H9 (cell line): ENCODE measurements at places on chromosomes 5 and 9.

DNA sequence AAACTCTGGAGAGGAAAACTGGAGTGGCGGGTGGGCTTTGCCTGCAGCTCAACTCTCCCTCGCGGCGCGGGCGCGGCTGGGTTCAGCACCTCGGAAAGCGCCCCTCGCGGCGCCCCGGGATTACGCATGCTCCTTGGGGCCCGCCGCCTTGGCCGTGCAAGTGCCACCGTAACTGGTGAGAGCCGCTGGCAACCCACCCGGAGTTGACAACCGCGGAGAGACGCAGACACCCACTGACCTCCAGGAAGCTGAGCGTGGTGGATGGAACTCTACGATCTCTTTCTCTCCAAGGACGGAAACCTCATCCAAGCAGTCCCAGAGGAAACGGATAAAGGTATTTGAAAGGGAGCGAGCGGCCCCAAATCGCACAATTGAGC lies 194 bp upstream of the RXFP3 start:
- peak; percentile 82 for DNase-seq
- peaks cover 11% of the 10 kb centered on the region; the same call in 1 of the 2 replicates for H3K27me3 ChIP-seq
- no peaks in the 10 kb centered on the region for H3K4me1 ChIP-seq
- no peaks in the 10 kb centered on the region for H3K36me3 ChIP-seq
- H3K4me3 ChIP-seq = peak overlapping the region; percentile 87
- no peak overlapping the region for H3K27ac ChIP-seq

DNA sequence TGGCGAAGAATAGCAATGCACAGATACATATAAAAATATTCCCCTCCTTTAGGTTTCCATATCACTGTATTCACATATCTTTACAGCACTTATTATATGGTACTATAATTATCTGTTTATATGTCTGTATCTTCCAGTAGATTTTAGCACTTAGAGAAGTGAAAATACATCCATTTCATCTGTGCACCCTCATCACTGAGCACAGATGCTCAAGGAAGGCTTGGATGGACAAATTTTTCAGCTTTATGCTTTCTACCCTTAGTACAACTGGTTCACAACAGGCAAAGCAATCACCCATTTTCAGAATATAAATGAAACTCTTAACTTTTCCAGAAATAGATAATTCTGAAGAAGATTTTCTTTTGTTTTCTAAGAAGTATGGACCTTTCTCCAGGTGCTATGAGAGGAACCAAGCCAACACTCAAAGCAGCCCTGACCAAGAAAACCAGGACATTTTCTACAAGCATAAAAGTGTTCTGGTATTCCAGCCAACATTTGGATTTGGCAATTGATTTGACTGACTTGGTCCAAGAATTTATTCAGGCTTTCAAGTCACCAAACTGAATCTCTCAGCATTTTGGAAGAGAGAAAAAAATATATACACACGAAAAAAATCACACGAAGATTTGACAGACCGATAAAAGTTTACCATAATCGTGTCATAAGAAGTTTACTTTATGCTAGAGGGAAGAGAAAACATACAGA lies 170.2 kb upstream of the CD180 start:
- H3K4me1 ChIP-seq = no peaks in the 10 kb centered on the region
- no peaks in the 10 kb centered on the region for H3K27me3 ChIP-seq
- H3K36me3 ChIP-seq = no peaks in the 10 kb centered on the region
- H3K27ac ChIP-seq = no peak overlapping the region
- DNase-seq = no peak
- no peak overlapping the region for H3K4me3 ChIP-seq

GRCh38 chr9:21070171-21070571 lies 7.6 kb downstream of the IFNB1 start:
- H3K27ac ChIP-seq = no peak overlapping the region
- H3K27me3 ChIP-seq = no peaks in the 10 kb centered on the region
- no peaks in the 10 kb centered on the region; the same call in 1 of the 2 replicates for H3K4me1 ChIP-seq
- H3K36me3 ChIP-seq = no peaks in the 10 kb centered on the region
- peak; percentile 41 for DNase-seq

DNA sequence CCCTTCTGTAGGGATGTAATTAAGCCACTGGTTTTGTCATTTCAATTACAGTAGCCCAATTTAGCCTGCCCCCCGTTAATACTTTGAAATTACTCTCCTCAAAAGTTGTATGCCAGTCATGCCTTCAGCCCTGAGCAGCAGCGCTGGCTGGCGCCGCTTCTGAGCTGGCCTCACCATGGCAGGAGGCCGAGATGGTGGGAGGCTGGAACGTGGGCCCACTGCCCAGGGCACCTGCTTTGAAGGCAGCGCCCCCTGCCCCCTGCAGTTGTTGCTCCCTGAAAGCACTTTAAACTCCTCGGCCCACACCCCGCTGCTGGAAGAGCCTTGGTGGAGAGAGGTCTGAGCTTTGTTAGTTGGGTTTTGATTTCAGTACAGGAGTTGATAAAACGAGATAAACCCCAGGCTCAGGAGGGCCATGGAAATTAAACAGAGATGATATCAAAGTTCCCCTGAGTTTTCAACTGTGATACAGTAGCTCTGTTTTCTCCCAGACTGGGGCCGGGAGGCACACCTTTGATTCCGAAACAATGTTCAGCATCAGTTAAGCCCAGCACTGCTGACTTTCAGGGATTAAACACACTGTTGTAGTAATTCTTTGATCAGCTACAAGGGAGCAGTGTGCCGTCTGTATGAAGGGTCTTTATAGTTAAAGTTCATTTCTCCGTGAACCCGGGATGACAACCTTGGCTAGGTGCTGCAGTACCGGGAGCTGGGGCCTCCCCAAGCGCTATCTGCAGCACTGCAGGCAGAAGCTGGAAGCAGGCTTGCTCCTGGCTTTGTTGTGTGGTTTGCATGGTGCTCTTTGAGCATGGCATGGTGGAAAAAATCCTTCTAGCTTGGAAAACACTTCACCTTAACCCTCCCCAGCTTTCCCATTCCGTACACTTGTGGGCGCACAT lies 9.5 kb downstream of the MVB12B start:
- no peaks in the 10 kb centered on the region for H3K27me3 ChIP-seq
- H3K4me1 ChIP-seq = peaks cover 4% of the 10 kb centered on the region
- DNase-seq = no peak

- peaks cover 2% of the 10 kb centered on the region; the same call in 1 of the 2 replicates for H3K4me1 ChIP-seq
- 0 out of 2 replicates have a peak, but pooled peaks cover 7% of the 10 kb centered on the region for H3K36me3 ChIP-seq
- no peak overlapping the region for H3K27ac ChIP-seq
- no peaks in the 10 kb centered on the region for H3K27me3 ChIP-seq
These were observed 64.7 kb downstream of the GABBR2 start for GRCh38 chr9:98644011-98644410.

GRCh38 chr5:131810510-131811249 lies 13.9 kb upstream of the FNIP1 start:
- H3K36me3 ChIP-seq = no peaks in the 10 kb centered on the region
- DNase-seq = no peak
- no peaks in the 10 kb centered on the region for H3K27me3 ChIP-seq
- no peak overlapping the region for H3K4me3 ChIP-seq

DNA sequence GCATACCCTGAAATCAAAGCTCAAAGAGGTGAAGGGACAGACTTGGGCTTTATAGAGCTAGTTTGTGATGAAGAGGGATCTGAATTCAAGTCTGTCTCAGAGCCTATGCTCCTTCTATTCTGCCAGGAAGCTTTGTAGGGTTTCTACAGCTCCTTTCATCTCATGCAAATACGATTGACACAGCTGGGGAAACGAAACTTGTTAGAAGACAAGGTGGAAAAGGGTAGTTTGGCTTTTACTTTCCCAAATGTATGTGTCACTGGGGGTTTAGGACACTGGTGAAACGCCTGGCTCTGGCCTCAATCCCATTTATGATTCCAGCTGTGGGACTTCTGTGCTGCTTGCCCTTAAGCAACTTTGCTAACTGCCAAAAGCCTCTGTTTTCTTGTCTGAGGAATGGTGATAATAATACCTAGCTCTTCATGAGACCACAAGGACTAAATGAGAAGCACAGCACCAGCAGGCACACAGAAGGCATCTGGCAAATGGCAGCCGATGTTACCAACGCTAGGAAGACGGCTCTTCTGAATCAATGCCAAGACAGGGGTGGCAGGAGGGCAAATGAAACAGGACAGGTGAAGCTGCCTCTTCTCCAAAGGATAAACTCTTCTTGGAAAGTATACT lies 70.3 kb upstream of the EQTN start:
- DNase-seq = no peak
- peaks cover 29% of the 10 kb centered on the region for H3K4me1 ChIP-seq
- no peaks in the 10 kb centered on the region for H3K27me3 ChIP-seq
- H3K4me3 ChIP-seq = no peak overlapping the region

GRCh38 chr5:125970631-125971307 lies 452.4 kb upstream of the GRAMD2B start:
- no peaks in the 10 kb centered on the region for H3K36me3 ChIP-seq
- H3K27ac ChIP-seq = no peak overlapping the region
- H3K4me3 ChIP-seq = no peak overlapping the region

DNA sequence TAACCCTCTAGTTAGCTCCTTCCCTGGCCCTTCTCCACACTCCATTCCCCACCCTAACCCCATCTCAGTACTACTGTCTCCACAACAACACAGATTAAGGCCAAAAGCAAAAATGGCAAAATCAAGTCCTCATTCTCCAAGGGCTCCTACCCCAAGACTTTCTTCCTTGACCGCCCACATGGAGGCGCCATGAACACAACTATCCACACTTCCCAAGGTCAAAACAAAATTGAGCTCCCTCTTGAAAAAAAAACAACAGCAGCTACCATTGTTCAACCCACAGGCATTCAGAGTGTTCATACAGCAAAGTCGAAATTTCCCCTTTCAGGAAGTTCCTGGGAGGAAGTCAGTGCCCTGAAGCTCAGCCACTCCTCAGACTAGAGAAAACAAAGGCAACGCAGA lies 54.4 kb downstream of the GNAQ start:
- no peaks in the 10 kb centered on the region for H3K27me3 ChIP-seq
- H3K4me3 ChIP-seq = no peak overlapping the region
- H3K36me3 ChIP-seq = no peaks in the 10 kb centered on the region
- H3K4me1 ChIP-seq = peaks cover 8% of the 10 kb centered on the region; the same call in 1 of the 2 replicates
- H3K27ac ChIP-seq = no peak overlapping the region

DNA sequence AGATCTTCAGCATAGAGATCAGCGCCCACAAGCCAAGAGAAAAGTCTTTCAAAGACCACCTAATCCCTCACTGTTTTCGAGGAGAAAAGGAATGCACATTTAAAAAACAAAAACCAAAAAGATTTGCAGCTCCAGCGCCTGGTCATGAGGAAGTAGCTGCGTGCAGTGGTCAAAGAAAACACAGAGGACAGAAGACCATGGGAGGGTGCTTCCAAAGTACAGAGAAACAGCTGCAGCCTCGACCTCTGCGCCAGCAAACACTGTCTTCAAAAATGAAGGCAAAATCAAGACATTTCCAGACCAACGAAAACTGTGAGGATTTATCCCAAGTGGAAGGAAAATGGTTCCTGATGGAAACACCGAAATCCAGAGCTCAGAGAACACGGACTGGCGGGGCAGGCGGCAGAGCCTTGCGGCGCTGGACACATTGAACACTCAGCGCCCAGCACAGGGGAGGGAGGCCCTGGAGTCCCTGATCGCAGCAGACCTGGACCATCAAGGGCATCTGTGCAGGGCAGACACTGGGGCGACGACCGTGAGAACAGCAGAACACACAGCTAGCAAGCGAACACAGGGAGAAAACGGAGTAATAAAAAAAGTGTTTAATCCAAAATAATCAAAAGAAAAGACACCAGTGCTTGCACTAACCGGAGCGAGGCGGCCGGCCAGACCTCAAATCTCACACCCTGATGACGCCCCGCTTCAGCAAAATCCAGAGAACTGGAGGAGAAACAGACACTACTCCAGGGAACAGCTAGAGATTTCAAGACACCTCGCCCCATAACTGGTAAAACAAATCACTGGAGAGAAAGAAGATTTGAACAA lies 12.6 kb upstream of the SLC12A7 start:
- no peaks in the 10 kb centered on the region for H3K27me3 ChIP-seq
- no peak overlapping the region for H3K27ac ChIP-seq
- DNase-seq = no peak
- H3K36me3 ChIP-seq = no peaks in the 10 kb centered on the region; the same call in 1 of the 2 replicates
- H3K4me1 ChIP-seq = no peaks in the 10 kb centered on the region
- no peak overlapping the region for H3K4me3 ChIP-seq

GRCh38 chr5:78746021-78746770 lies 97.6 kb upstream of the LHFPL2 start:
- no peaks in the 10 kb centered on the region for H3K36me3 ChIP-seq
- peaks cover 2% of the 10 kb centered on the region; the same call in 1 of the 2 replicates for H3K4me1 ChIP-seq
- H3K27me3 ChIP-seq = no peaks in the 10 kb centered on the region
- no peak overlapping the region for H3K4me3 ChIP-seq

- H3K27ac ChIP-seq = no peak overlapping the region
- H3K4me3 ChIP-seq = no peak overlapping the region
- H3K4me1 ChIP-seq = no peaks in the 10 kb centered on the region
- DNase-seq = no peak
These were observed 76.1 kb downstream of the TLE1 start for GRCh38 chr9:81613002-81613812.

DNA sequence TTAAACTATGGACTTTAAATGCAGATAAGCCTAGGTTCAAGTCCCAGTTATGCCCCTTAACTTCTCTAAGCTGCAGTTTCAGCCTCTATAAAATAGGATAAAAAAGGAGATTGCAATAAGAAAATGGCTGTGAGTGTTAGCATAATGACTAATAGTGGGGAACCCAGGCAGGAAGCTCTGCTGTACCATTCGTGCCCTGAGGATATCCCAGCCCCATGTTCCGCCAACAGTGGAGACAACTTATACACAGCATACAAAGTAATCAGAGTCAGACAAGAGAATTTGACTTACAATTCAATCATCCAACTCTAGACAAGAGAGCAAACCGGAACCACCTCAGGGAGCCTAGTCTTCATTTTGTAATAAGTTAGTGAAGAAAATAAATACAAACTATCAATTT lies 141.5 kb upstream of the FSTL4 start:
- no peak for DNase-seq
- H3K27me3 ChIP-seq = no peaks in the 10 kb centered on the region; the same call in none of the 2 replicates
- no peaks in the 10 kb centered on the region for H3K36me3 ChIP-seq
- no peak overlapping the region for H3K4me3 ChIP-seq
- no peak overlapping the region for H3K27ac ChIP-seq
- H3K4me1 ChIP-seq = no peaks in the 10 kb centered on the region

GRCh38 chr5:181241393-181241975 lies 2.2 kb downstream of the RACK1 start:
- H3K27ac ChIP-seq = no peak overlapping the region
- peaks cover 72% of the 10 kb centered on the region for H3K36me3 ChIP-seq
- DNase-seq = no peak
- H3K4me3 ChIP-seq = peak overlapping the region; percentile 99
- H3K4me1 ChIP-seq = no peaks in the 10 kb centered on the region
- H3K27me3 ChIP-seq = no peaks in the 10 kb centered on the region

GRCh38 chr5:175809531-175810121 lies 61.8 kb upstream of the CPLX2 start:
- no peak overlapping the region for H3K4me3 ChIP-seq
- no peaks in the 10 kb centered on the region; the same call in 1 of the 2 replicates for H3K4me1 ChIP-seq
- H3K27me3 ChIP-seq = no peaks in the 10 kb centered on the region
- no peaks in the 10 kb centered on the region for H3K36me3 ChIP-seq
